ENCODE measurements at places on chromosomes 6 and 20.

DNA sequence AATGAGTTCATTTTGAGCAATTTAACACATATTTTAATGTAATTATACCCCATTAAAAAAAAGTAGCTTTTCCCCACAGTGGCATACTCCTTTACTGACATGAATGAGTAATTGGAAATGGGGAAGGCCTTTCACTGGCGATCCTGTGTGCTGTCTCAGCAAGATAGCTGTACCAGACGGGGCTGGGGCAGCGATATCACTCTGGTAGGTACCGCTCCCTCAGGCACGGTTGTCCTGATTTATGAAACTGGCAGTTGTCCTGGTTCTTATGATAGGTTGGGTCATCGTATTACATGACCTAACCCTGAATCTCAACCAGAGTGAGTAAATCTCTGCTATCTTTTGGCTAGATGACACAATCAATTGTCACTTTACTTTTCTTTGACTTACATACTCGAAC lies 355.0 kb upstream of the MAP3K7 start:
- DNase-seq: no peak

- no peak for DNase-seq
Observed at GRCh38 chr20:34110745-34111641, 1.1 kb downstream of the EIF2S2 start.

GRCh38 chr6:6749702-6750491 lies 161.4 kb downstream of the LY86 start:
- DNase-seq: no peak

DNA sequence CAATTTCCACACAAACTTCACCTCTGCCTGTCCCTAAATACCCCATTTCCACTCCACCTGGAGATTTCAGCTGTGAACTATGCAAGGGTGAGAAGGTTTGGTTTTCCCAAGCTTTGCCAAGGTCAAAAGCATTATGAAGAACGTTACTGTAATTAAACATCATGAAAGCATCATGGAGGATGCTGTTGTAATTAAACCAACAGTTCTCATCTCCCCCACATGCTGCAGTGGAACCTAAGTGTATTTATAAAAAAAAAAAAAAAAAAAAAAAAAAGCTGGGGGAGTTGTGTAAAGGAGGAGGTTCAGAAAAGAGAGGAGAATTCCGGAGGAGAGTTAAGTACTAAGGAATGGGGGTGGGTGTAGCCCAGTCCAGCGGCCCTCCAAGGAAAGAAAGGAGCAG lies 474.9 kb upstream of the JARID2 start:
- DNase-seq: no peak

GRCh38 chr20:51159303-51159702 lies 136.4 kb upstream of the KCNG1 start:
- DNase-seq: no peak

- DNase-seq: no peak
Observed at GRCh38 chr6:134724771-134725340, 225.0 kb downstream of the ALDH8A1 start.

- peak; percentile 57 for DNase-seq
Observed at GRCh38 chr6:168374051-168374502, 54.5 kb upstream of the DACT2 start.

GRCh38 chr20:19783966-19784401 lies 25.9 kb downstream of the RIN2 start:
- no peak for DNase-seq

Measured in NCI-H1092 (cell line).